ENCODE measurements at places on chromosomes 2 and 18.

DNA sequence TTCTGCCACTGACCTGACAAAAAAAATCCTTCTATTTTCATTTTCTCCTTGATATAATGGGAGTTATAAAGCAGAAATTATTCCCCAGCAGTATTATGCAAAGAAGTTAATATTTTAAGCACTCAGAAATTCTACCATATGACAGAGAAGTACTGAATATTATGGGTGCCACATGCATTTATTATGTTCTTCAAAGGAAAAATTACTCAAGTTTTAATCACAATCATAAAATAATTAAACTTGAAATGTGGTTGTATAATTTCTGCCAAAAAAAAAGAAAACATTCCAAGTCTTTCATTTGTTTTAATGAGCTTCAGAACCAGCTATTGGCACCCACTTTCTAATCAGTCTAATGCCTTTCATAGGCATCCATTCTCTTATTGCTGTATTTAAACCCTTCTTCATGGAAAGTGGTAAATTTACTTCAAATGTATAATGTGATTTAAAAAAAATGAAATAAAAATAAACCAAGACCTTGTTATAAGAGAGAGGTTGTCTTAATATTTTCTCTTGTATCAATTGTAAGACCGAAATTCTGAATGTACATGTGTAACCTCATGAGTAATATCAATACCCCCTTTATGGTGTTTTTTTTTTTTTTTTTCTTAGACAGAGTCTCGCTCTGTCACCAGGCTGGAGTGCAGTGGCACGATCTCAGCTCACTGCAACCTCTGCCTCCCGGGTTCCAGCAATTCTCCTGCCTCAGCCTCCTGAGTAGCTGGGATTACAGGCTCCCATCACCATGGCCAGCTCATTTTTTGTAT is 302.3 kb downstream of the IRS1 start:
- no peak for DNase-seq

GRCh38 chr18:66560094-66560493 is 43.8 kb downstream of the CDH19 start:
- DNase-seq: no peak

DNA sequence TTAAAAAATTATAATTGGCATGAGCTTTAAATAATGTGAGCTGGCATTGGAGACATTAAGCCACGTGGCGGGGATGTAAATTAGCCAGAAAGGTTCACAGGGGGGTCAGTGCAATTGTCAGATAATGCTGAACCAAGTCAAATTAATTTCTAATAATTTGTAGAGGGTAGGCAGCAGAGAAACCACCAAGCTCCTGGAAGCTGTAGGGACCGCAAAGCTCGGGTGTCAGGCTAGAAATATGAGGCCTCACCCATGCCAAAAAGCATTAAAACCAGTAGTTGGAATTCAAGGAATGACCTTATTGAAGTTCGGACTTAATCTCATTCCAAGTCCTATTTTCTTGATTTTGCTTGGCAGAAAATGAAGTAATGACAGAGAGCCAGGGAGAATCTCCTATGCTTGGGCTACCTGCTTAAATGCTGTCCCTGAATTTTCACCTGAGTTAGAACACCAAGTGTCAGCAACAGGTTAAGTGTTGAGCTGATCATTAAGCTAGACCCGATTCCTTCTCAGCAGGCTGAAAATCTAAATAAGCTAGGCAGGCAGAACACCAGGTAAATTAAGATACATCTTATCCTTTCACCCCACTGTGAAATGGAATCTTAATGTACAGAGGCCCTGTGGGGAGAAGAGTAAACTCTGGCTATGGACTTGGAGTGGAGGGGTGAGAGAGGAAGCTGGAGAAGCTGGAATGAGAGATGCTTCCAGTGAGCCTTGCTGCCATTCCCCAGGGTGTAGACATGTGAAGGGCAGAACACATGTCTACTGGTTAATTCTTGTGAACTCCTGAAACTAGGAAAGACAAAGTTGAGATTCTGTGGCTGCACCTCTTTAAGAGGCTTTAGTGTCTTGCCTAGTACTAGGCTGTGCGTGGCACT is 520.0 kb downstream of the SLC4A3 start:
- no peak for DNase-seq

- DNase-seq: no peak
Measured at GRCh38 chr2:95059656-95060370, 34.3 kb downstream of the MAL start.

DNA sequence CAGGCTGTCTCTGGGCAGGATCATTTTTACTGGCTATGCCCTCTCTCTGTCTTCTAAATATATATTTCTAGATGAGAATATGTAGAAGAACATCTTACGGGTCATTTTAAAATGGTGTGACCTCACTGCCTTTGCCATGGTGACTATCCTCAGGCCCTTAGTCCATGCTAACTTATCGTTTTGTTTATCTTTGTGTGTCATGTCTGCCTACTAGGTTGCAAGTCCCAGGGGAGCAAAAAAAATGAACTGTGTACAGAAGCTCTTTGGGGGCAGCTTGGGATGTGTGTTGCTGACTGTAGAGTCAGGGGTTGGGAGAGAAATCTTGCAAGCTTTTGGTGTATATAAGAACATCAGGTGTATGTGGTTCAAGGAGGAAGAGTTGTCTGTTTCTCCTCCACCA is 11.0 kb downstream of the CPSF3 start:
- DNase-seq: no peak

DNA sequence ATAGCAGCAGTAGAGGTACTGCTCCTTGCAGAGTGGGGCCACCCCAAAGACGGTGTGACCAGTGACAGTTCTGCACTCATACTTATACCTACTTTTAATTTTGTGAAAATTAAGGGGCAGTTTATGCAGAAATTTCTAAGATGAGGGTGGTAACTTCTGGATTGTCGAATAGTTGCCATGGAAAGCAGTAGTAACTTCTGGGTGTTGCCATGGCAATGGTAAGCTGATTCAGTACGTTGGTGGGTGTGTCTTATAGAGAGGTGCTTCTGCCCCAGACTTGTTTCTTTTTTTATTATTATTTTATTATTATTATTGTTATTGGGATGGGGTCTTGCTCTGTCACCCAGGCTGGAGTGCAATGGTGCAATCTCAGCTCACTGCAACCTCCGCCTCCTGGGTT is 82.8 kb upstream of the L3MBTL4 start:
- no peak for DNase-seq

DNA sequence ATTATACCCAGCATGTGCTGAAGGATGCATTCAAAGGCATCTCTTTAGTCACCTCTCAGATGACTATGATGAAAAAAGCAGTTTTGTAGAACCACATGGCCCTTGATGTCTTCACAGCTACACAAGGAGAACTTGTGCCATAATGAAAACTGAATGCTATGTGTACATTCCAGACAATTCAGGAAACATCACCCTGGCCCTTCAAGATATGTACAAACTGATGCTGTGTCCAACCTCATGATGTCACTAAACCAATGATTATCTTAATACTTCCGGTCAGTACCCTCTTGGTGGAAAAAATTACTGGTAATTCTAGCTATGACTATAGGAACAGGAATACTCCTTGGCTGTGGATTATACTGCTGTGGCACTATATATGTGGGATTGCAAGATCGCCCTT is 20.0 kb downstream of the DUSP11 start:
- no peak for DNase-seq

Measured in NK-92 treated with Interleukin-12 subunit alpha and Interleukin-12 subunit beta, amount 100 ng/mL, for 24 hours (cell line).